ENCODE measurements at places on chromosomes 3 and 15. TPM values are rescaled to one million over a fixed set of nuclear protein-coding genes. Genes with fewer than 3 reads are reported as not detected.

DNA sequence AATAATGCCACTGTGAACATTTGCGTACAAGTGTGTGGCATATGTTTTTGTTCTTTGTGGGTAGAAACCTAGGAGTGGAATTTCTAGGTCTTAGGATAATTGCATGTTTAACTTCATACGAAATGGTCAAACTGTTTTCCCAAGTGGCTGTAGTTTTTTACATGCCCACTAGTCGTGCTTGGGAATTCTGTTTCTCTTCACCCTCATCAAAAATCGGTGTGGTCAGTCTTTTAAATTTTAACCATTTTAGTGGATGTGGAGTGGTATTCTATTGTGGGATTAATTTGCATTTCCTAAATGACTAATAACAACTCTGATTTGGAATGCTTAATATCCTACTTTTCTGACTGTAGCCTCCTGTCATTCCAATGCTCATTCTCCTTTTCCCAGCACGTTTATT is 27.6 kb downstream of the ZFAND6 start:
- DNase-seq = no peak

DNA sequence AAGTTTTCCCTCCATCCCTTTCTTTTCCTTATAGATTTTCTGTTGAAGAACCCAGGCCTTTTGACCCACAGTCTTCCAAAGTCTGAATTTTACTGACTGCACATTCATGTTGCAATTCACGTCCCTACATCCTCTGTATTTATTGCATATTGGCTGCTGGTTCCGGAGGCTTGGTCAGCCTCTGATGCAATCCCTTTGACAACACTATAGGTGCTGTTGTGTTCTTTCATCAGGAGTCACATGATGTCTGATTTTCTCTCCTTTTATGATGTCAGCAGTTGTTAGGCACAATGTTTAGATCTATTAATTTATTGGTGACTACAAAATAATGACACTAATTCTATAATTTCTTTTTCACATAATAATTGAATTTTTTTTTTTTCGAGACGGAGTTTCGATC is 8.7 kb downstream of the CYP1A1 start:
- DNase-seq = no peak

- DNase-seq = no peak
These were observed 683.5 kb downstream of the NR2F2 start for GRCh38 chr15:97014001-97014400.

CALML4 gene
- polyA plus RNA-seq = 12.1 TPM

BFSP2 gene
- polyA plus RNA-seq = not detected

HCN4 gene
- polyA plus RNA-seq = 0.12 TPM

Data from A549 (cell line).